GM12892 (cell line): ENCODE measurements at places on chromosomes 4 and X.

DNA sequence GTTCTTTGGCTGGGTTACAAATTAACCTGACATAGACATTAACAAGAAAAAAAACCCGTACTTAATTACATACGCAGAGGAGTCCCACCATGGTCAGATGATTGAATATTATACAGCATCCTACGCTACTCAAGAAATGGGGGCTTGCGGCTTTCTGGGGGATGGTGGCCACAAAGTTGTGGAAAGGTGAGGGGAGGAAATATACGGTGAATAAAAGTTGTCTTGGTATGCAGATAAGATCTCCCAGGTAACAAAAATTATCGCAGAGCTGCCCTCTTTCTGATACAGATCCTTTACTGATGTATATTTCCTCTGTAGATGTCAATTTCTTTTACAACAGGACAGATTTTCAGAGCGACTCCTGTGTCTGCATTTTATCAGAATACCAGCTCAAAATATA lies 890 bp downstream of the DCAF16 start:
- no peak for DNase-seq

GRCh38 chr4:110867251-110867960 lies 244.5 kb upstream of the PITX2 start:
- no peak for DNase-seq

DNA sequence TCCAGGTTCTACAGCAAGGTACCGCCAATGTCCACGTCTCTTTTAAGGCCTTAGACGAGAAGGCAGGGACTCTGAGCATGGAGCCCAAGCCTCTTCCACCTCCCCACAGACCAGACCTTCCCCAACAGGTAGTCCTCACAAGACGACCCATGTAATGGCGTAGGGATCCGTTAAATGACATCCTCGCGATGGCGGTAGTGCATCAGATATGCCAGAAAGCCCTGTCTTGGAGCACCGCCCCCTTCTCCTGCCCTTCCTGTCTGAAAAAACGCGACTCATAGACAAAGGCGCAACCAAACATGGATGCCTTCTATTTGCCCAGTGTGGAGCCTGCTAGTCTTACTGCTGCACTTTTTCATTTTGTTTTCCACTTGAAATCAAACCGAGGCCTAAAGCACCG lies 185.4 kb downstream of the OR13H1 start:
- DNase-seq = no peak

DNA sequence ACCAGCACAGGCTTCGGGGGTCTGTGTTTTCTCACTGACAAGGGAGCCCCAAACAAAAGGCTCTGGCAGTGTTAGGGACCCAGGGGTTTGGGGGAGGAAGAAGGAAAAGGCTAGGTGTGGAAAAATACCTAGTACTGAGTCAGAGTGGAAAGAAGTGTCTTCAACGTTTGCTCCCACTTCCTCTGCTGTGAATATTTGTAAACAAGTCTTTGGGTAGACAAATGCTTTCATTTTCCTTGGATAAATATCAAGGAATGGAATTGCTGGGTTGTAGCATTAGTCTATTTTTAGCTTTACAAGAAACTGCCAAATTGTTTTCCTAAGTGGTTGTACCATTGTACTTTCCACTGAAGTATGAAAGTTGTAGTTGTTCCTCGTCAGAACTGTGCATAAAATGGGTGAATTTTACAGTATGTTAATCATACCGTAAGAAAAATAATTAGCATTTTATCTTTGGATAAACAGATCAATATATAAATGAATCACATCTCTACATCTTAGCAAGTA lies 17.4 kb downstream of the COL4A5 start:
- no peak for DNase-seq

GRCh38 chr4:88953400-88953799 lies 103.6 kb downstream of the FAM13A start:
- no peak for DNase-seq

DNA sequence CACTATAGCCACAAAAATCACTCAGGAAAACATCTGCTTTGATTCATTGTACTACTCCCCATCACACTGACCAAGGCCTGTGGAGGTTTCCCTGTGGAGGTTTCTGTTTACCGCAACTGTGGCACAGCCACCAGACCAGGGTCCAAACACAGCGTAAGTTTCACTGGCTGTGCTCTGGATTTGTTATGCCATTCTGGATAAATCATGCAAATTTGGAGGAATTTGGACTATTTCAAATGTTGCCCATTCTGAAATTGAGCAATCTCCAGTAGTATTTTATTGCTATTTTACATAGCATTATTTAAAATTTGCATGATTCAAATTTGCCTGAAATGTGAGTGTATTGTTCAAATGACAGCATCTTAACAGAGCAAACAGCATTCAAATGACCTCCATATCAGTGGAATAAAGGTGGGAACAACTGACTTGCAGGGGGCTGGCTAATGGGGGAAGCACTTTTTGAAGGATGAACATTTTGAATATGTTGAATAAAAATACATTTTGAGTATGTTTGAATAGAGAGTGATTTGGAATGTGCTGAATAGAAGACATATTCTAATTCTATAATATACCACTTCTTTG lies 66.1 kb upstream of the ACSL1 start:
- DNase-seq = no peak

- DNase-seq = no peak
Measured at GRCh38 chr4:6710996-6711395, 1.3 kb upstream of the MRFAP1L1 start.

DNA sequence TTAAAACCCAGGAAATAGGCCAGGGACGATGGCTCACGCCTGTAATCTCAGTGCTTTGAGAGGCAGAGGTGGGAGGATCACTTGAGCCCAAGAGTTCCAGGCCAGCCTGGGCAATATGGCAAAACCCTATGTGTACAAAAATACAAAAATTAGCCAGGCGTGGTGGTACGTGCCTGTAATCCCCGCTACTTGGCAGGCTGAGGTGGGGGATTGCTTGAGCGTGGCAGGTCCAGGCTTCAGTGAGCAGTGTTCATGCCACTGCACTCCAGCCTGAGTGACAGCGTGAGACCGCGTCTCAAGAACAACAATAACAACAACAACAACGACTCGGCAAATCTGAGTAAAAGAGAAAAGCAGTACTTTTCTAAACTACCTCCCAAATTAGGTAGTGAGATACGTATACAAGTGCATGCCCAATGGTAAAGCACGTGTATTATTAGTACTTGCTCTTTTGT lies 13.0 kb upstream of the NDUFC1 start:
- no peak for DNase-seq

GRCh38 chr4:1008840-1009541 lies 2.4 kb upstream of the FGFRL1 start:
- no peak for DNase-seq
